ENCODE measurements at places on chromosomes 2 and 18. TPM values are rescaled to one million over a fixed set of nuclear protein-coding genes. Genes with fewer than 3 reads are reported as not detected.

Gene NRP2
- 117 TPM for total RNA-seq

DNA sequence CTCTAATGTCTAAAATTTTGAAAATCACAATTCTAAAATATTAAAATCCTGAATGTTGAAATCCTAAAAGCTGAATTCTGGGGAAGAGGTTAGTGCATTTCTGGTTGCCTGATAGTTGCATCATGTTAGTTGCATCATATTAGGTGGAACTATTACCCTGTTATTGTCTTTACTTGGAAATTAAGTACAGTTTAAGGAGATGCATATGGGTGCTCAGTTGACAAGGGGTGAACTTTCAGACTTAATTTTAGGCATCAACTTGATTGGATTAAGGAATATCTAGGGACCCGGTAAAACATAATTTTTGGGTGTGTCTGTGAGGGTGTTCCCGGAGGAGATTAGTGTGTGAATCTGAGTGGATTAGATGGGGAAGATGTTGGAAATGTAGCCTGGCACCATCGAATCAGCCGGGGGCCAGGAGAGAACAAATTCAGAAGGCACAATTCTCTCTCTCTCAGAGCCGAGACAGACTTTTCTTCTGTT is 409.8 kb downstream of the PLCL1 start:
- DNase-seq: peak; percentile 20

- DNase-seq: no peak
Observed at GRCh38 chr2:182682210-182682609, 33.8 kb upstream of the DNAJC10 start.

DNA sequence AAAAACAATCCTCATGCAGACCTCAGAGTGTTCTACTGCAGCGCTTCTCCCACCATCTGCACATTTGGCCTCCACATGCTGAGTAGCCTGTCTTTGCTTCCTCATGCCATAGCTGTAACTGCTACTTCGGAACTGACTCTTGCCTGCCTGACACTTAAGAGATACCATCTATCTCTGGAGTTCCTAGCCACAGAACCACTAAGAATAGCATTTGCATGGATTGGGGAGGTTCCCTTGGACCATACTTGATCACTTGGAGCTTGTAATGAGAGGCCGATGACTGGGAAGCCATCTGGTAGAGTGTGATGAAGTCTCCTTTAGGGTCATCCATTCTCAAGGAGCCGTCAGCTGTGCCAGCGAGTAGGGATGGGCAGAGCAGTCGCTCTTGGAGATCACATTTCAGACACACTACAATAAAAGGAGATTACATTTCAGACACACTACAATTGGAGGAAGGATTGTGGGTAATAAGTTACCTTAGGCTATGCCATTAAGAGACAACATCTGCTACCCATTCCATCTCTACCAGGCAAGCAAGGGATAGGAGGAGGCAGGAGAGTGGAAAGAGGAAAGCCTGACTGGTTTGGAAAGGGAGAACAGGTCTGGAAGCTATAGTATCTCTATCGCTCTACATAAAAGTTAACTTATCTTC is 21.8 kb downstream of the DOK1 start:
- peak; percentile 74 for DNase-seq

- DNase-seq: no peak
Observed at GRCh38 chr2:212348501-212348900, 190.1 kb downstream of the ERBB4 start.
